ENCODE measurements at places on chromosomes 3 and 15.

GRCh38 chr15:62035256-62035924 lies 24.9 kb downstream of the VPS13C start:
- DNase-seq, result no peak

DNA sequence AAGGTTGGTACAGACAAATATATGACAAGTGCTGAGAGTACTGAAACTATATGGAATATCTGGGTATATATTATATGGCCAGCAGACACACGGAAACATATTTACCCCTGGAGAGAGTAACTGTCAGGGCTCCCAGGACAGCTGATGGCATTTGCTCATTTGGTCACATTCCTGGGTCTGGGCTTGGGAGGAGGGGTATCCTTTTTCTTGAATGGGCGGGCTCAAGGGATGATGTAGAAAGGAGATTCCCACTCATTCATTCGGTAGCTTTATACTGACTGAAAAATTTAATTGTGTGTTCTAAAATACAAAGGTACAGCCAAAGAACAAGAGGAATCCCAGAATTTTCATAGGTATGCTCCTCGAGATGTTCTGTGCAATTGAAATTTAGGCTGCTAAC lies 131.0 kb downstream of the KCNAB1 start:
- DNase-seq, result no peak

GRCh38 chr3:49668414-49668797 lies 5.7 kb upstream of the APEH start:
- DNase-seq, result no peak

GRCh38 chr3:28268989-28269388 lies 27.6 kb downstream of the CMC1 start:
- no peak for DNase-seq

- no peak for DNase-seq
These were observed 50.0 kb downstream of the DHX30 start for GRCh38 chr3:47852604-47853602.

- no peak for DNase-seq
These were observed 21.3 kb downstream of the TRANK1 start for GRCh38 chr3:36923523-36923943.

DNA sequence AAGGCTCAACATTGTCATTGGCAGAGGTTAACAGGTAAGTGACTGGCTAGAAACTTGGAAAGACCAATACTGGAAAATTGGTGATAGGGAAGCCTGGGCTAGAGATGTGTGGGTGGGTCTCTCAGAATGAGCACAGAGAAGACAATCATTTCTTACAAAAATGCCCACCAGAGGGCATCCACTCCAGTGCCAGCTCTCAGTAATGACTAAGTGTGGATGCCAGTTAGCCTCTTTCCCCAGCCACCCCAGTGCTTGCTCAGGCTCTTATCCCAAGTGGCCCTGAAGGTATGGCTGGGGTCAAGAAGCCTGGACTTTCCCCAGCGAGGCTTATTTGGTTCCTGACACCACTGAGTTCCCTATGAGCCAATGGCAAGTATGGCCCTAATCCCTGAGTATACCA lies 115.9 kb upstream of the ST8SIA2 start:
- DNase-seq, result no peak
